ENCODE measurements at places on chromosomes 6 and 20.

- no peak for DNase-seq
Measured at GRCh38 chr6:3803627-3804468, 45.3 kb upstream of the FAM50B start.

DNA sequence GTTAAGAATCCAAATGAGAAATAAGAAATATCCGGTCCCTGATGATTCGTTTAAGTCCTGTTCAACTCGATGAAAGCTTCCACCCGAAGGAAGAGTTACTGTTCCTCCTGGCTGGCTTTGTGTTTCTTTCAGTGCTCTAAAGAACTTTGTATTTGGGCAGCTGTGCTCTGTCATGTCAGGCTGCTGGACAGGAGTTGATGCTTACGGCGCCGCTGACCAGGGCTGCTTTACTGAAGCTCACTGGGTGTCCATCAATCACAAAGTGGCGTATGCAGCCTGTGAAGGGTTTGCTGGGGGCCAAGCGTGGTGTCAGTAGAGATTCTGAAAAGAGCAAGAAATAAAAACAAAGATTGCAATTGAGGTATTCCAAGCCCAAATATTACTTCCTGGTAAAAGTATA is 21.9 kb downstream of the FAM229B start:
- no peak for DNase-seq

- DNase-seq: no peak
Measured at GRCh38 chr20:57657535-57658446, 37.6 kb upstream of the ZBP1 start.

- peak; percentile 73 for DNase-seq
Measured at GRCh38 chr6:15508441-15508871, 154.4 kb downstream of the DTNBP1 start.

DNA sequence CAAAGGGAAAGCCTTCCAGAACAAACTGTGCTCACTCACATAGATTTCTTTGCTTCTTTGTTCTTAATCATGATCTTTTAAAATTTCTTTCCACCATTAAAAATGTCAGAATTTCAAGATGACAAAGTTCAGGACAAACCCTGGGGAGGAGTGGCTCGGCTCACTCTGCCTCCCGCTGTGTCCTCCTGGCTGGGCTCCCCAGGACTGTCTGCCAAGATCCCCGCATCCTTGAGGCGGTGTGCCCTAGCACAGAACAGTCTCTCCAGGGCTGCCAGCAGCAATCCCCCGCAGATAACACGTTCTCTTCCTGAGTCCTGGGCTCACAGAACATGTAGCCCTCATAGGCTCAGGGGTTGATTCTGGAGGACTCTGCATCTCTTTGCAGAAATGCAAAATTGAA is 98.4 kb upstream of the KCNG1 start:
- DNase-seq: no peak

DNA sequence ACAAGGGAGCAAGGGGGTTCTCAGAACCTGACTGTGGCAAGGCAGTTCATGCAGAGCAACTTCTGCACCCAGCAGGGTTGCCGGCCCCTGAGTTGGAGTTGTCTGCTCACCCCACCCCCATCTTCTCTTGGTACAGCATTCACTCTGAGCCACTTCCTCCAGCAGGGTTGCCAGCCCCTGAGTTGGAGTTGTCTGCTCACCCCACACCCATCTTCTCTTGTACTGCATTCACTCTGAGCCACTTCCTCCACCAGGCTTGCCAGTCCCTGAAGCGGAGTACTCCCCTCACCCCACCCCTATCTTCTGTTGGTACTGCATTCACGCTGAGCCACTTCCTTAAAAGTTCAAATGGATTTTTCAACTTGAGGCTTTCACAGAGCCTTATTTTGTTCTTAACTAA is 79.7 kb upstream of the SYNDIG1 start:
- peak; percentile 69 for DNase-seq

GRCh38 chr6:39642270-39642669 is 82.9 kb downstream of the KIF6 start:
- no peak for DNase-seq

DNA sequence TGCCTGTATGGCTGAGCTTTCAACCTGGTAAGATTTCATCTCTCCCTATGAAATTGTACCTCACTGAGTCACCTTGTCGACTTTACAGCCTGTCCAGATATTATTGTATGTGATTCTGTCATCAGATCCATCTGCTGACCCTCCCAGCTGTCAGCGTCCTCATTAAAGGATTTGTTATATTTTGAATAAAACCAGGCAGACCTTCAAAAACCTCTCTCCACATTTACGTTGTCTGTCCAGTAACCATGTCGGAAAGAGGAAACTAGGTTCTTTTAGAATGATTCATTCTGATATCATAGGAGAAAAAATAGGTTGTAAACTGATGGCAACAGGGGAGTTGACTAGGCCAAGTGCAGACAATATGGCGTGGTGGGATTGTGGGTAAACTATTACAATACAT is 38.5 kb downstream of the TSPYL4 start:
- DNase-seq: peak; percentile 3

GRCh38 chr6:26053992-26054780 is 33.0 kb upstream of the HFE start:
- peak; percentile 19 for DNase-seq

GRCh38 chr6:147530132-147531060 is 21.9 kb downstream of the SAMD5 start:
- no peak for DNase-seq

DNA sequence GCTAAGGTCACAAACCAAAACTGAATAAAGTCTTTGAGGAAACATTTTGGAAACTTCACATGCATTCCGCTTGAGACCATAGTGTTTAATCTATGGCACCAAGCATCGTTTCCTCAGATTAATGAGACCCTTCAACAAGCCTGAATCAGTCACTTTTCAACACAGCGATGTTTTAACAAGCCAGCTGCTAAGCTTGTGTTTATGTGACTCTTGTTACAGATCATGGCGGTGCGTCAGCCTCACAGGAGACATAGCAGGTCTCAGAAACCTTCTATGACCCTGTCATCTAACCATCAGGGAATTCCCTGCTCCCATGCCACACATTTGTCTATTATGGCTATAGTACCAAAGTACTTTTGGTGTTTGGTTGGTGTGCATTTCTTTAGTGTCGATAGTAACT is 57.2 kb downstream of the MTFR2 start:
- DNase-seq: no peak

DNA sequence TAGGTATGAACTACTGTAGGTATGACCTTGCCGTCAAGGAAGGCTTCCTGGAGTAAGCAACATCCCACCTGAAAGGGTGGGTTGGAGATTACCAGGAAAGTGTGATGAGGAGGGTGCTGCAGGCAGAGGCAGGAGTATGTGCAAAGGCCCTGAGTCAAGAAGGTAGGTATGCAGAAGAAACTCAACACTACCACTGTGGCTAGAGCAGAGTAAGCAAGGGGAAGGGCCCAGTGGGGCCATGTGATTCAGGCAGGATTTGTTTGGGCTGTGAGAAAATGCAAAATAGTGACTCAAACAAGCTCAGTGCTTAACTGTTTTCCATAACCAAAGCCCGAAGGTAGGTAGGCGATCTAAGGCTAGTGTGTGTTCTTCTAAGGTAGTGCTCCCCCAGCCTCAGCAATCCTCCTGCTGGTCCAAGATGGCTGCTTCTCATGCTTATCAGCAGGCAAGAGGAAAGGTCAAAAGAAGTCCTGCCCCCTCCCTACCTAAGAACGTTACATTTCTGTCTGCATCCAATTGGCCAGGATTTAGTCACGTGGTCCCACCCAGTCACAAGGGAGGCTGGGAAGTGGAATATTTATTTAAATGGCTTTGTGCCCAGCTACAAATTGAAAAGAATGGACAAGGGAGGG is 36.2 kb upstream of the HMGA1 start:
- no peak for DNase-seq
